ENCODE measurements at places on chromosomes 1 and 21.

GRCh38 chr1:245177071-245177900 is 22.5 kb downstream of the KIF26B start:
- peak; percentile 17 for DNase-seq

- peak; percentile 22 for DNase-seq
Measured at GRCh38 chr1:67211589-67212563, 45.6 kb downstream of the IL23R start.

DNA sequence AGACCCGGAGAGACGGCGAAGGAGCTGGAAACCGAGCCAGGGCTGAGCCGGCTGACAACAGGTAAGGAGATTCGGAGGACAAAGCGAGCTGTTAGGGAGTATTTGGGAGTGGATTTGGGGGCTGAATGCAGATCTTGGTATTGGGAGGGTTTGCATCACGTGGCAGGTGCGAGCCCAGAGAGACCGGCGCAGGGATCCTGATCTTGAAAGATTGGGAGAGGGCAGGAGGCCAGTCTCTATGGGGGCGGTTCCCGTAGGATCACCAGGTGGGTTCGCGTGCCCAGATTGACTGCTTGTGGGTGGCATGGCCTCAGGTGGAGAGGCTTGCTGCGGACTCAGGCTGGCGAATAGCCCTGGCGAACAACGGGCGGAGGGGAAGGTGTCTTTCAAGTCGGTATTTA is 204 bp downstream of the CIART start:
- DNase-seq, result no peak

GRCh38 chr1:8477983-8478362 is 160.1 kb downstream of the SLC45A1 start:
- no peak for DNase-seq

DNA sequence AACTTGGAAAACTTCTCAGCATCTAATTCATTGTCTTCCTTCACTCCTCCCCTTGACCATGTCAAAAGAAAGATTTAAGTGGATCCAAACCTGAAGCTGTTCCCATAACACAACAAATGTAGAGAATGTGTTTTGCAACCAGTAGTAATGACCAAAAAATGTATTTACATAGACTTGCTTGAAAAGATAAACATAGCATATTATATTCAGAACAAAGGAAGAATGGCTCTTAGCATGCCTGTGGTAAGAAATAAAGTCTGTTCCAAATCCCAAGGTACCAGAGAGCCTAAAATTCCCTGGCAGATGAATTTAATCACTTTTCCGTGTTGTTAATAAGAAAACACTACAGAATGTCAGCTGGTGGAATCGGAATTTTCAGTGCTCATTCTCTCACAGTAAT is 36.8 kb downstream of the FMO3 start:
- DNase-seq, result no peak

- DNase-seq, result no peak
Measured at GRCh38 chr1:151478923-151479322, 19.6 kb upstream of the POGZ start.

DNA sequence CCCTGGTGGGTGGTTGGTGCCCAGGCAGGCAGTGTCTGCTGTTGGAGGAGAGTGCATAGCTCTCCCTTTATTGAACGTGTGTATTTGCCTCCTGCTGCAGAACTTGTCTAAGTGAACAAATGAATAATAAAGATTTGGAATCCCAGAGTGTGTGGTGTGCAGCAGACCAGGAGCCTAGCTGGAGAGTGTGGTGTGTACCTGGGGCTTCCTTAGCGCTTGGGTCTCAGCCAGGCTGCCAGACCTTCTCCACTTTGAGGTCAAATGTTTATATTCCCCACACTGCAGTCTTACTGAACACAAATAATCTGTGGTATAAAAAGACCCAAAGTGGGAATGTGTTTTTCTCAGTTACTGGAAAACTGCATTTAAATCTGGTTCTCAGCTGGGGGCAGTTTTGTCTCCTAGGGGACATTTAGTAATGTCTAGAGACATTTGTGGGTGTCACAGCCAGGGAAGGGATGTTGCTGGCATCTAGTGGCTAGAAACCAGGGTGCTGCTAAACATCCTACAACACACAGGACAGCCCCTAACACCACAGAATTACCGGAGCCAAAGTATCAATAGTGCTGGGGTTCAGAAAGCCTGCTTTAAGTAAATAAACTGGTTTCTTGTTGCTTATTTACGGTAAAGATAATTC is 23.6 kb downstream of the SLC37A1 start:
- DNase-seq, result no peak

GRCh38 chr21:44354775-44355771 is 1.7 kb downstream of the TRPM2 start:
- no peak for DNase-seq

- DNase-seq, result no peak
Measured at GRCh38 chr1:153431427-153431826, 15.1 kb downstream of the S100A7A start.
